Kidney epithelial cell (primary cell): ENCODE measurements at places on chromosomes 16 and 17. TPM values are rescaled to one million over a fixed set of nuclear protein-coding genes. Genes with fewer than 3 reads are reported as not detected.

DNA sequence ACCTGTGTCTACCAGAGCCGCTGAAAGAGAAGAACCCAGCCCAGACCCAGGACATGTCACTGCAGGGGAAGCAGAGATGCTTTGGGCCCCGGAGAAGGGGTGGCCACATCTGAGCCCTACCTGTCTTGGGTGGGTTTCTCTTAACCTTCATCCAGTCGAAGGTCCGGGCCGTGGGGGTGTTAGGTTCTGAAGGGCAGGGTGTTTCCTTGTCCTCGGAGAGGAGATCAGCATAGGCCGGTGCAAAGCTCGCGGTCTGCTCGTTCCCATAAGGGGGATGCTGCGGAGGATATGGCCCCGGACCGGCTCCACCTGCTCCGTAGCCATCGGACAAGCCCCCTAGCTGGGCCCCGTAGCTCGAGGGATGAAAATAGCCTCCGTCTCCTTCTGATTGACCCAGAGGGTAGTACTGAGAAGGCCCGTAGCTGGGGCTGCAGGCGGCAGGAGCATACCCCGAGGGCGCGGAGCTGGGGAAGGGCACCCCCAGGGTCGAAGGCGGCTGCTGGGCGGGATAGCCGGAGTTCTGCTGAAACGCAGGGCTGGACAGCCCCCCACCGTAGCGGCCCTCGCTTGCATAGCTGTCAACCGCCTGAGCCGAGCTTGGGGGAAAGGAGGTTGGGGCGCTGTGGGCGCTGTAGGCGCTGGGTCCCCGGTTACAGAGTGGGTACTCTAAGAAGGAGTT lies 464 bp downstream of the HOXB1 start:
- no peak for DNase-seq

The GRAPL gene
- not detected in 2 replicates for total RNA-seq

The FOXC2 gene
- total RNA-seq: 12.1 and 12.2 TPM in 2 replicates

- DNase-seq: no peak
Measured at GRCh38 chr16:57624806-57625500, 3.5 kb upstream of the ADGRG1 start.

GRCh38 chr17:15321556-15322251 lies 19.7 kb downstream of the TEKT3 start:
- no peak for DNase-seq

- no peak for DNase-seq
Measured at GRCh38 chr16:6558126-6558525, 774.5 kb upstream of the RBFOX1 start.
